ENCODE measurements at places on chromosomes 3 and 15.

DNA sequence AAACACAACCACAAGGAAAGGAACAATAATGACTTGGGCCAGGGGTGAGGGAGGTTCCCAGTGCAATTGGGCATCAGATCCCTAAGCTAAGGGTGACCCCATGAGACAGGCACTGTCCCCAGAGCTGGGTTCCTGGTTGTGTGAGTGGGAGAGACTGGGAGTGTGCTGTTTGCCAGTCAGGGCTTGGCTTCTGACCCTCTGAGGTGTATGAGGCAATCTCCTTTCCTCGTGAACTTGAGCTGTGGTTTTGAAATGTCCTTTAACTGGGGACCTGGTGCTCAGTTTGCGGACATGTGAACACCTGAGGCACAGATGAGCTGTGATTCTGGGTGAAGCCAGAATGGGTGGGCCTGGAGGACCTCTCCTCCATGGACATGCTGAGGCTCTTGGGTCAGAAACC is 58.5 kb upstream of the PLXNA1 start:
- no peak for DNase-seq

DNA sequence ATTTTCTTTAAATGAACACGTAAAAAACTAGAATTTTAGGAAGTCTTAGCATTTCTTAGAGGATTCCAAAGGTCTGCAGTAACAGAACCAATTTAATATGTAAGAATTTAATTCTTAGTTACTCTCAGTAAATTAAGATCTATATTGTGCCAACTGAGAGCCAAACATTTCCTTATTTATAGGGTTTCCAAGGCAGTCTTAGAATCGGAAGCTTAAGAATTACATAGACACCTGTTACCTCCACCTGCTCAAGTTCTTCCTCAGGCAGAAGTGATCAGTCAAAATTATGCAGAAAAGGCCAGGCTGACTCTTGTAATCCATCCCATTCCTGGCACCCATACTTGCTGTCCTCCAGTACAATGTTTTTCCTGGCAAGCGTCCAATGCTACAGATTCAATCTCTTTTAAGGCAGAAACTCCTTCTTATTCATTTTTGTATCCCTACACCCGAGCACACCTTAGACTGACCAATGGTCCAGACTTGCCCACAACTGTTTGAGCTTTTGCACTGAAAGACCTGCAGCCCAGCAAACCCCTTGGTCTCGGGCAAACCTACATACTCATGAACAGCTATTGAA is 64.3 kb downstream of the NCEH1 start:
- DNase-seq, result peak; percentile 20

DNA sequence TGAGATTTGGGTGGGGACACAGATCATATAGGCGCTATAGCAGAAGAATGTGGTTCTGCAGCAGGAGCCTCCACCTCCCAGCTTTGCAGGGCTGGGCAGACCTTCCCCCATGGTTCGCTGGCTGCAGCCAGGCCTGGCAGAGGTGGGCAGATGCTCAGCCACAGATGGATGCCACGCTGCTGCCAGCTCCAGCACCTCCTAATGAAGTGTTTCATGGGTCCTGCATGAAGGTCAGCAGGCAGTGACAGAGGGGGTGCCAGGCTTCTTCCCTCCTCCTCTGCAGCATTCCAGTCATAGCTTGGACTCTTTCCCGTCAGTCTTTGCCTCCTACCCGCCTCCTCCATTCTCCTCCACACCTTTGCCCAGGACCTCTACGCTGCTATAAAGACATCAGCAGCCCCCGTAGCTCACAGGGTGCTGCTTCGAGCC is 85.9 kb downstream of the SLCO3A1 start:
- peak; percentile 65 for DNase-seq

DNA sequence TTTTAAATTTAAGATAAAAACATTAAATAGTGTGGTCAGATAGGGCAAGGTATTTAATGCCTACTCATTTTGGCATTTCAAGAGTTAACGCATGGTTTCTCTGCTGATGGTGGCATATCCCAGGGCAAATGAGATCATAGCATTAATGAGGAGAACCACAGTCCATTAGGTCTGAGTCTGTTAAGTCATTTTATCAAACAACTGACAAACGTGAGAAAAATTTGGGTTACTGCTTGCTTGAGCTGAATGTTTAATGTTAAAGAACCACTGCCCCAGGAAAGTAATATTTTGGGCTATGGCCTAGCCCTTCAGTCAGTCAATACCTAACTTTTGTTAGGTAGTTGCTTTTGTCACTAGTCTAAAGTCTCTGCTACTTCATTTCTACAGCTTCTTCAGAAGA is 37.9 kb upstream of the SLC2A2 start:
- peak; percentile 64 for DNase-seq
